WTC11 (cell line): ENCODE measurements at places on chromosomes 1 and 21. TPM values are rescaled to one million over a fixed set of nuclear protein-coding genes. Genes with fewer than 3 reads are reported as not detected.

Gene ZNF644
- 71.4 to 78.1 TPM (median 74.7 TPM) in 3 replicates for total RNA-seq

Gene NECTIN4
- total RNA-seq = 0.46 to 1.7 TPM (median 0.48 TPM) in 3 replicates

Gene EIF4G3
- 76.7 to 78.8 TPM (median 77.7 TPM) in 3 replicates for total RNA-seq

Gene RIMKLA
- total RNA-seq = 8.3 to 17.3 TPM (median 15.9 TPM) in 3 replicates

Gene GJA8
- total RNA-seq = not detected in 3 replicates

Gene ATP1A4
- 0.37 to 0.78 TPM (median 0.55 TPM) in 3 replicates for total RNA-seq

Gene OPRD1
- 2.2 to 3.1 TPM (median 2.5 TPM) in 3 replicates for total RNA-seq

Gene LIN28A
- total RNA-seq = 1,150 to 1,251 TPM (median 1,185 TPM) in 3 replicates

Gene THEMIS2
- total RNA-seq = 12.7 to 13.0 TPM (median 12.9 TPM) in 3 replicates

Gene SPRR2B
- total RNA-seq = not detected in 3 replicates

Gene AIM2
- total RNA-seq = 1.1 to 1.6 TPM (median 1.4 TPM) in 3 replicates

DNA sequence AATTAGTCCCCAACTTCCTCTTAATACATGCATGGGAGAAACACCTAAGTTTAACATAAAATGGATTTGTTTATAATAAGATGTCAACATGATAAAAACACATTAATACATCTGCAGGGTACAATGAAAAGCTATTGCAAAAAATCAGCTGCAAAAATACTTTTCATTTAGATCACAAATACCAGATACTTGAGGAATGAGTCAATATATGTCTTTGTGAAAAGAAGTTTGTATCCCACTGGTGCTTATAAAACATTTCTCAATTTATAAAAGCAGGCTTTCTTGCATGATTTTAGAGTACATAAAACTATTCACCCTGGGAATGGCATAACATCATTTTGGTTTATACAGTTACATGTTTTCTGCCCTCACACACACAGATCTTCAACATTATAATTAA lies 18.6 kb upstream of the PRKAA2 start:
- no peak for DNase-seq

- peak; percentile 88 for DNase-seq
Measured at GRCh38 chr1:34885405-34886247, 26.1 kb upstream of the SMIM12 start.

DNA sequence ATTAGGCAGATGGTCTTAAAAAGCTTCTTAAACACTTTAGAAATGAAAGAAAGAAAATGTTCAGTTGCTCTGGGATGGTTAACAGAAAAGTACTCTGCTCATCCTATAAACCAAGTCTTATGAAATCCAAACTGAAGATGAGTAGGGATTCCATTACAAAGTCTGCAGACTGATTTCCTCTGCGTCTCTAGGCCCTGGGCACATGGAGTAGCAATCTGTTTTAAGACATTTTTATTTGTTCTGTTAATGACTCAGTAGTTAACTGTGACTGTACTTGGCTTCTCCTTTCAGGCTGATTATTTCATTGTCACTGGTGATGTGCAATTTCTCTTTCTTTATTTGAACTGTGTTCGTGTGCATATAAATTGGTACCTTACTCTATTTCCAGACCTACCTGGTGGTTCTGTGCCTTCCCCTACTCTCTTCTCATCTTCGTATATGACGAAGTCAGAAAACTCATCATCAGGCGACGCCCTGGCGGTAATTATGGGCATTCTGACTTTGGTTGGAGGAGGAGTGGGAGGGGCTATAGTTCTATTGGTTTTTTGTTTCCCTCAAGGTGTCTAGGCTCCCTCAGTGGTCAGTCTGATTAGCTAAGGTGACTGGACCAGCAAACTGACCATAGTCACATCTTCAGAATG lies 30.6 kb downstream of the ATP1A1 start:
- DNase-seq = no peak

GRCh38 chr1:14136881-14137280 lies 436.9 kb downstream of the PRDM2 start:
- DNase-seq = no peak

DNA sequence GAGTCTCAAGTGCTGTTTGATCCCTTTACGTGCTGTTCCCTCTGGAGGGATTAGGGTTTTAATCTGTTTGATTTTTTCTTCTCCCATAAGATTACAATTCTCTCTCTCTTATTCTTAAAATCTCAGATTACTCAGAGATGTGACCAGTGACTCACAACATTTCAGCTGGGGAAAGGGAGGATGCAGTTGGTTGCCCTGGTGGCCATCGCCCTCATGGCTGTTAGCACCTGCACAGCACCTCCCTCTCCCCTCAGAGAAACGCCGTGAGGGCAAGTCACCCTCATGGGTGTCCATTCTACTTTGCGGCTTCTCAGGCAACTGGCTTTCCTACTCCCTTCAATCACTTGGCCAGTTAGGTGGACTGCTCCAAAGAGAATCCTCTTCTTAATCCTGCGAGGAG lies 42.4 kb upstream of the KCNA3 start:
- DNase-seq = no peak

- DNase-seq = no peak
Measured at GRCh38 chr1:19776933-19777332, 22.8 kb downstream of the TMCO4 start.

DNA sequence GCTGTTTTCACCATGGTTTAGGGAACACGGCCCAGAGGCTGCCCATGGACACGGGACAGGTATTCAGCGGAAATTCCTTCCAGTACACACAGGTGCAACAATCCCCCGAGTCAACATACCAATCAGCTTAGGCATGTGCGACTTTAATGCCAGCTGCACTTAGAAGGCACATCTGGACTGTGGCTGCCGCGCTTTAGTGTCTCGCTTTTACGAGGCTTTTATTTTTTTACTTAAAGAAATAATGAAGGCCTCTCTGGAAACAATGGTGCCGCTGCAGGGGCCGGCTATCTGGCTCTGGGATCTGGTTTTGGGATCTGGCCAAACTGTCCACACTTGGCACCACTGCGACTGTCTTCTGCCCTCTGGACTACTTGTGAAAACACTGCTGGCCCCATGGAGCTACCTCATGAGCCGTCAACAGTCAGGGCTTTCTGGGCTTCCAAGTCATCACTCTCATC lies 55.5 kb downstream of the SLC66A1 start:
- no peak for DNase-seq

DNA sequence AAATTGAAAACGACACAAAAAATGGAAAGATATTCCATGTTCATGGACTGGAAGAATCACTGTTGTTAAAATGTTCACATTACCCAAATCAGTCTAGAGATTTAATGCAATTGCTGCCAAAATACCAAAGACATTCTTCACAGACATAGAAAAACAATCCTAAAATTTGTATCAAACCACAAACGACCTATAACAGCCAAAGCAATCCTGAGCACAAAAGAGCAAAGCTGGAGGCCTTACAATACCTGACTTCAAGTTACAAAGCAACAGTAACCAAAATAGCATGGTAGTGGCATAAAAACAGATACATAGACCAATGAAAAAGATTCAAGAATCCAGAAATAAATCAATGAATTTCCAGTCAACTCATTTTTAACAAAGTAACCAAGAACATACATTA lies 1077.3 kb downstream of the KCNT2 start:
- no peak for DNase-seq

DNA sequence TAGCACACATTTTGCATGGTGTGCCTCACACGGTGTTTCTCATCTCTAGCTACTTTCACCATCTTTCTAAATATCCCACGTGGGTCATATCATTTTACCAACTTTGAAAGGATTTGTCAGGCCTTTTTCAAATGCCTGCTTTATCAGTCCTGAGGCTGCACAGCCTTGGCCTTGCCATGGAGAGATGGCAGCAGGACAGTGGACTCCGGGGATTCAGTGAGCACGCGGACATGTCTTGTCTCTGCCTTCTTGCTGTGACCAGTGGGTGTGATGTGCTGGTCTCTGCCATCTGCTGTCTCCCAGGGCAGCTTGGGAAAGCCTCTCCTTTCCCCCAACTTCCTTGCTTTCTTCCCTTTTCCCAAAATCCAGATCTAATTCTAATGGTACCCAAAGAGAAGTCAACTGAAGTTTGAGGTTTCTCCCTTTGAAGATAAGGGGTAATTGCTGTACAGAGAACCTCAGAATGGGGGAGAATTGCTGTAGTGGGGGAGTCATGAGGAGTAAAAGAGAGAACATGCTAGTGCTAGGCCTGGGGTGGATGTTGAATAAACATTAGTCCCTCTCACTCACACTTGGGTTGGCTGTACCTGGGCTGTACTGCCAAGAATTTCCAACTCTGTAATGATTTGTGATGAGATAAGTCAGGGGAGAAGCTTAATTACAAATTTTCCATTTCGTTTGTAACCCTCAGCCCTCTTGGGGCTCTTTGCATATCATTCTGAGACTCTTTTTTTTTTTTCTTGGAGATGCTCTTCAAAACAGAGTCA lies 99.5 kb downstream of the GALNT2 start:
- DNase-seq = no peak

DNA sequence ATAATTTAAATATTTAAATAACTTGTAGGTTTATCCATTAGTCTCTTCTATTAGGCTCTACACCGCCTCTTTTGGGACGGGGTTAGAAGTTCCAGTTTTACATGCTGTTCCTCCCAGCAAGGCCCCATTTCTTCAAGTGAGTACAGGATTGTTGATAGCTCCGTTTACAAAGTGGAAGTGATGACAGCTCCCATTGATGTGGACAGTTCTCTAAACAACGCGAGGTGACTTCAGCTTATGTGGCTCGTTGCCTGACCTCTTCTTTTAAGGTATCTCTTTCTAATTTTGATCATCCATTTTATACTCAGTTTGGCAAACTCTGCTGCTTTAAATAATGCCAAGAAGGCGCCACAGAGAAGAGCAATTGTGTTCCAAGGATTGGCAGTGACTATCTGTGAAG lies 49.7 kb downstream of the PACC1 start:
- no peak for DNase-seq

GRCh38 chr1:25212725-25213124 lies 19.6 kb downstream of the SYF2 start:
- DNase-seq = no peak

DNA sequence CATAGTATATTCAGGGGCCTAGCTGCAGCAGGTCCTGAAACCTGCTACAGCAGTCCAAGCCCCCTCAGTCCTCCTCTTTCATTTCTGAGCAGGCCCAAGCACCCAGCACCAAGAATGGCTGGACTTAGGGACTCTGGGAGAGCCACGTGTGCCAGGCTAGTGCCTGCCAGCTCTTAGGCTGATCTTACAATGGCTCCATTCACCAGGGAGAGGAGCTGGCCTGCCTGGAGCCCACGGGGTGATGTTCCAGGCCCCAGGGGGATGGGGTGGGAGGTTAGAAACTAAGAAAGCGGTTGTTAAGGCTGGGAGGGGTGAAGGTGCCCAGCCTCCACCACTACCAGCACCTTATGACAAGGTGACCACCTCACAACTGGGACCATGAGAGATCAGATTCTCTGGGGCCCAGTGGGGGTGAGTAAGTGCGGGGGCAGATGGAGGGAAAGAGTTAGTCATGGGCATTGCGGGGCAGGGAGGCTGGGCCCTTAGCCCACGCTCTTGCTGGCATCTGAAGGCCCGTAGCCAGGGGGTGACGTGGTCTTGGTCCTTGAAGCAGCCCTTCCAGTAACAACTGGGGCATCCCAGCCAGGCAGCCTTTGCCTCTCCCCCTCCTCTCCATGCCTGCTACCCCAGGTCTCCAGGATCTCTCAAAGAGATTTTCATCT lies 30.3 kb upstream of the CLIC4 start:
- DNase-seq = no peak

GRCh38 chr1:14313731-14314431 lies 284.6 kb upstream of the KAZN start:
- no peak for DNase-seq

DNA sequence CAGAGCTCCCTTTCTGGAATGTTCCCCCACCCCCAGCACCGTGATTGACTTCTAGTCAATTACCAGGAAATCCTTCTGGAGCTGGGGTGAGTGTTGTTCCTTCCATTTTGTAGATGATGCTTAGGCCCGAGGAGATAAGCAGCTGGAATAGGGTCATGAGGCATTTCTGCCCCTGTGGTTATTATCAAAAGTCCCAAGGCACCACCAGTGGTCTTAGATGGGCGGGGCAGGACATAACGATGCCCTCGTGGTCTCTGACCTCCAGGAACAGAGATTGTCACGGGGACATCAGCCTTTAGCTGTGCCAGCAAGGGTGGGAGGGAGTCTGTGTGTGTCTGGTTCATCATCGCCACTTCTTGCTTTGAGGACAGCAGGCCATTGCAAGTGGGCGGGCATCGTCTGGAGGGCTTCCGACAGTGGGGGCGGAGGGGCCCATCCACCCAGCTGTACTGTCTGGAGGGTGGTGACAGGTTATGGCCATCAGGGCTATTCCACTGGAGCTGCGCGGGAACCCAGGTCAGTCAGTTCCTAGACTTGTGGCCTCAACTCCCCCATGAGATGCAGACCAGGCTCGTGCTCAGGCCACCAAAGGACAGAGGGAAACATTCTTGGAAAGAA lies 22.6 kb downstream of the TNFRSF8 start:
- DNase-seq = no peak

GRCh38 chr1:50458507-50458906 lies 35.3 kb upstream of the DMRTA2 start:
- DNase-seq = no peak

DNA sequence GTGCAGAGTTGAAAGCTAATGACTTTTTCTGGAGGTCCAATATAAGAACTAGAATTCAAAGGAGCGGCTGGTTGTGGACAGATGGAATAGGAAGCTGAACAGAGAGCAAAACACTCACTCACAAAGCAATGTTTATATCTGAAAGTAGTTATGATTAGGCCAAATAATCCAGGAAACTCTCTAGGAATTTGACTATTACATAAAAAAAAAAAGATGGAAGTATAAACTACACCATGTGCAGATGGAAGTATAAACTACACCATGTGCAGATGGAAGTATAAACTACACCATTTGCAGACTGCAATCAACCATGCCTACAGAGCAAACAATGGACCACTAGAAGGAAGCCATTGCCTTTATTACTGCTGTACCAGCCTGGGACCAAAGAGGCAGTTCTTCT lies 771.1 kb downstream of the BRINP3 start:
- no peak for DNase-seq

GRCh38 chr21:28832013-28832714 lies 160.5 kb downstream of the LTN1 start:
- DNase-seq = no peak

DNA sequence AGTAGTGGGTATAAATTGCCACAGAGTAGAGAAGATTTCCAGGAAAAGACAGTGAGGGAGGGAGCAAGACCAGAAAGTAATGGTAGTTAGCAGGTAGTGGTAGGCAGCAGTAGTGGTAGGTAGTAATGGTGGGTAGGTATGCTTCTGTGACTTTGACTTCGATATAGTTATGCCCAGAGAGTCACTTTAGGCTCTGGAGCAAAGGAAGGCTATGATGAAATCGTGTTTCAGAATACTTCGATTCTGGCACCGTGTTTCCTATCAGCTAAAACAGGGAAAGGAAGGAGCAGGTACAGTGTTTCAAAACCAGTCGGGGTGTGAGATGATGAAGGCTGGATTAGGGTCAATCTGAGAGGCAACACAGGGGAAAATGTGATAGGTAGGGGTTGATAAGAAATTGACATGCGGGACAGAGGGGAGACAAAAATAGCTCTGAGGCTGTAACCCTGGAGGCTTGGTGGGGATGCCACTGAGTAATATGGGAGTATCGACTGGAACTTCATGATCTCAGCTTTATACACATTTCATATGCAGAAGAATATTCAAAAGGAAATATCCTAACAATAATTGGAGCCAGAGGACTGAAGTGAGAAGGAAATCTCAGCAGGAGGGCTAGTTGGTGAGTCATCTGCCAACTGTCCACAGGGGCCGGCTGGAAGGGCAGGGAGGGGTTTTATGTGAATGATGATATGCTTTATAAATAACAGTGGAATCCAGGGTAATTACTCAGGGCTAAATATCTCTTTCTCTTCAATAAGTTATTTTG lies 25.2 kb upstream of the TRIM45 start:
- no peak for DNase-seq

GRCh38 chr1:230970432-230970831 lies 8.2 kb downstream of the TTC13 start:
- no peak for DNase-seq
